Heart right ventricle (tissue), 16 donors: ENCODE measurements at places on chromosomes 7 and 10.

DNA sequence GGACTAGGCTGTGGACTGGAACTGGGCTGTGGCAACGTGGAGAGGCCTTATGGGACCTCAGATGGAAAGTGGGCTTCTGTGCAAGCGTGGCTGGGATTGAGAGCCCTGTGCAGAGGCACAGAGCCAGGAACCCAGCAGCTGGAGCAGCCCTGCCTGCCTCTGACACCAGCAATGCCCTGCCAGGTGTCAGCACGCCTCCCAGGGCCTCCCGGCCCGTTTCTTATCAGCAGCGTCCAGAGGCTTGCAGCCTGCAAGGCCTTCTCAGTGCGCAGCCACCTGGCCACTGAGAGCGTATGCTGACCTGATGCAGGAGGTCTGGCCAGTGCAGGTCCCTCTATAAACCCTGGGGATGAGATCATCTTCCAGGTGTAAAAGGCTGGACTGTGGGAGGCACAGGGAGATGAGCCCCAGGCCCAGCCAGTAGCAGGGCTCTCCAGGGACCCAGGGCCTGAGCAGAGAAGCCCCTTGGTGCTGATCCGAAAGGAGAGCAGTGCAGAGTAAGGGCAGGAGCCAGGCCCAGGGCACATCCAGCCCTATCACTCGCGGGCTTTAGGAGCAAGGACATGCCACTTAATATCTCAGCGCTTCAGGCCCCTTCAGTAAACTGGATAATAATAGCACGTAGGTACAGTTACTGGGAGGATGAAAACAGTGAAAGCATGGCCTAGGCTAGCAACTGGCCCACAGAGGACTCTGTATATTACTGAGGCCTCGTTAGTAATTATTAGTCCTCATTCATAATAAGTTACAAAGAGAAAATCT lies 38.8 kb upstream of the ANTXRL start:
- DNase-seq: peak; percentile 45

- peak; percentile 58 for DNase-seq
Measured at GRCh38 chr7:4882169-4883032, 1.1 kb downstream of the RADIL start.

GRCh38 chr7:95874541-95875265 lies 102.3 kb downstream of the DYNC1I1 start:
- no peak for DNase-seq

GRCh38 chr7:132455378-132455777 lies 120.9 kb downstream of the PLXNA4 start:
- DNase-seq: no peak

GRCh38 chr7:16999541-17000267 lies 117.9 kb upstream of the AGR3 start:
- no peak for DNase-seq

DNA sequence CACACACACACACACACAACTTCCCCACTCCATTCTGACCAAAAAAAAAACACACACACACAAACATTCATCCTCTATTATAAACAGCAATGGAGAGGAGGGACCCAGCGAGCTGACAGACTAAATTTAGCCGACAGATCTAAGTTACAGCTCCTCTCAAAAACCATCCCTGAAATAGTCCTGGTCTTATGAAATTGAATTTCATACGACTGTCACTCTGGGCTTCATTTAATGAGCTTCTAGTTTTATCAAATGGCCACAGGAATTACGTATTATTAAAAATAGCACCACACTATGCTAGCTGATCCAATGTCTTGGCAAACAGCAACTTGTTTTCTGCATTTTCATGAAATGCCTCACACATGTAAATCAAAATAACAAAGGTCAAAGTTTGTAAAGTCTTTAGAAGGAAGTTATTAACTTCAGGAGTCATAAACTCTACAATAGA lies 131.3 kb upstream of the ASAH2 start:
- no peak for DNase-seq

DNA sequence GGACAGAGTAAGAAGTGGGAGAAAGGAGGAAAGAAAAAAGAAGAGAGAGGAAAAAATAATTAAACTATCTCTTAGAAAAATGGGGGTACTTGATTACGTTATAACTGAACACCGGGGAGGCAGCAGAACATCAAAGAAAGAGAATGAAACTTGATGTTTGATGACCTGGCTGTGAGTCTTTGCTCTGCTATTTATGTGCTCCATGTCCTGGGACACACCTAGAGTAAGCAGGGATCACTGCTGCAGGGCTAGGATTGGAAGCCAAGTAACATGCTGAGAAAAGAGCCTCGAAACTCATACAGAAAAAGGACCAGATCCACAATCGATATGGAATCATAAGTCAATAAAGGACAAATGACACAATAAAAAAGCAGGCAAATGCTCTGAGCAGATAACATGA lies 56.7 kb upstream of the COL13A1 start:
- DNase-seq: no peak
